ENCODE measurements at places on chromosomes 16 and 17.

DNA sequence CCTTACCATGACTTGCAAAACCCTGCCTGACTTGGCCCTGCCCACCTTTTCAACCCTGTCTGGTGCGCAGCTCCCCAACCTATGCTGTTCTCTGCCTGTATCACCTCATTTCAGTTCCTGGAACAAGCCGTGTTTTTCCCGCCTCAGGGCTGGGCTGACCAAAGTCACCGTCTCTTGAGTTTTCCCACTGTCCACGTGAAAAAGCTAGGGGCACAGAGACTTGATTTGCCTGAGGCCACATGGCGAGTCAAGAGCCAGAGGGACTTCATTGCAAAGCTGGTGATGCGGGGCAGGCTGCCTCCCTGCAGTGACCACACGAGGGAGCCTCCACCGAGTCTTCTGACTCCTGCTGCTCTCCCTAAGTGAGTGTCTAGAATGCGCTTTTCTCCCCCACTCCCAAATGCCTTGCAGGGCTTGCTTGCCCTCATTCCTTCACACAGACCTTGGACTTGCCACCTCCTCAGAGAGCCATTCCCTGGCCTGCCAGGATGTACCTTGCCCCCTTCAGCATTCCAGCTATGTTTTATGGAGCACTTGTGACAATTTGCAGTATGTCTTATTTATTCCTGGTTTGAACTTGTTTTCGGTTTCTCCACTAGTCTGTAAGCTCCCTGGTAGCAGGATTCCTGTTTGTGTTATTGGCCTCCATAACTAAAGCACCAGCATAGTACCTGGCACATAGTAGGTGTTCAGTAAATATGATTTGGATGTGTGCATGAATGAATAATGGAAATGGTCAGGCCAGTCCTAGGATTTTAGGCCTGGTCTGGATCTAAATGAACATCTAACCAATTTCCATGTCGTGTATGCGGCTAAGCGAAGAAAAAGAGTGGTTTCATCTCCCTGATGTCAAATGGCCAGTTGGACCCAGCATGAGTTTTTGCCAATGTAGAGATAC lies 252.3 kb downstream of the SNX29 start:
- DNase-seq = peak; percentile 43

DNA sequence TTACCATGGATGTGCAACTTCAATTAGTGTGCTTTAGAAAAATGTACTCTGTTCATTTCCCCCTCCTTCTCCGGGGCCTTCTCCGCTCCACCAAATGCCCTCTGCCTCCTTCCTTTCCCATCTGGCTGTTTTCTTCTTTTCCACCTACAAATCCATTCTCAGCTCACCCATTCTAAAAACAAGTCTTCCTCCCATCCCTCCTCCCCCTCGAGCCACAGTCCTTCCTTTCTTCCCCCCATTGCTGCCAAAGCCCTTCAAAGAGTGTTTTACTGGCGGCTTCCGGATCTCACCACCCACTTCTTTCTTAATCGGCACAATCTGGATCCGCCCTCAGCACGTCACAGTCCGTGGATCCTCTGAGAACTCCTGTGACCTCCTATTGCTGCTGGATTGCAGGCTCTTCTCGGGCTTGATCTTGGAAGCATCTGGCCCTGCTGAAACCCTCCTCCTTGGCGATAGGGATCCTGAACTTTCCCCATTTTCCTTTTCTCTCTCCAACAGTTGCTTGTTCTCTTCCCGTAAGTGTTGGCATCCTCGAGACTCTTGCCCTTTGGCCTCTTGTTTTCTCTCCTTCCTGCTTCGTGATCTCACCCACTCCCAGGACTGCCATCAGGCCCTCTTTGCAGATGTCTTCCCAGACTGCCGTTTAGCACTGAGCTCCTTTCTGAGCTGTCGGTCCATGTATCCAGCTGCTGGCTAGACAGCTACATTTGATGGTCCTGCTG lies 36.0 kb upstream of the FBXO47 start:
- no peak for DNase-seq

DNA sequence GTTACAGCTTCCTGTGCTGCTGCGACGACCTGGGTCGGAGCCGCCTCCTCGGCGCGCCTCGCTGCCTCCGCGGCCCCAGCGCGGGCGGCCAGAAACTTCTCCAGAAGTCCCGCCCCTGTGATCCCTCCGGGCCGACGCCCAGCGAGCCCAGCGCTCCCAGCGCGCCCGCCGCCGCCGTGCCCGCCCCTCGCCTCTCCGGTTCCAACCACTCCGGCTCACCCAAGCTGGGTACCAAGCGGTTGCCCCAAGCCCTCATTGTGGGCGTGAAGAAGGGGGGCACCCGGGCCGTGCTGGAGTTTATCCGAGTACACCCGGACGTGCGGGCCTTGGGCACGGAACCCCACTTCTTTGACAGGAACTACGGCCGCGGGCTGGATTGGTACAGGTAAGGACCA lies 746 bp downstream of the HS3ST2 start:
- DNase-seq = no peak

GRCh38 chr17:79940459-79941087 lies 95.1 kb downstream of the TBC1D16 start:
- no peak for DNase-seq

GRCh38 chr16:14483819-14484385 lies 146.2 kb downstream of the PARN start:
- DNase-seq = no peak

GRCh38 chr16:17233318-17234002 lies 237.3 kb downstream of the XYLT1 start:
- no peak for DNase-seq

GRCh38 chr17:7716901-7717755 lies at the start of gene DNAH2:
Gene DNAH2, plus strand, starts transcription at chr17:7717744. Its CDS starts 1,991 bp downstream, at chr17:7719735.
- peak; percentile 60 for DNase-seq

GRCh38 chr17:41710472-41711090 lies 1.6 kb upstream of the GAST start:
- no peak for DNase-seq
